ENCODE measurements at places on chromosomes 4 and X. TPM values are rescaled to one million over a fixed set of nuclear protein-coding genes. Genes with fewer than 3 reads are reported as not detected.

- DNase-seq: no peak
Measured at GRCh38 chr4:1086011-1086410, 27.4 kb downstream of the RNF212 start.

- no peak for DNase-seq
Measured at GRCh38 chr4:185534866-185535611, at the start of gene PDLIM3. Gene PDLIM3 (minus strand): TSS chr4:185535507. CDS start chr4:185535434, 73 bp downstream.

- no peak for DNase-seq
Measured at GRCh38 chr4:3628868-3629175, 96.6 kb upstream of the LRPAP1 start.

- DNase-seq: no peak
Measured at GRCh38 chr4:34417160-34417559, 1827.2 kb downstream of the ARAP2 start.

GRCh38 chr4:1568855-1569460, 115.2 kb downstream of the FAM53A start:
- no peak for DNase-seq

DNA sequence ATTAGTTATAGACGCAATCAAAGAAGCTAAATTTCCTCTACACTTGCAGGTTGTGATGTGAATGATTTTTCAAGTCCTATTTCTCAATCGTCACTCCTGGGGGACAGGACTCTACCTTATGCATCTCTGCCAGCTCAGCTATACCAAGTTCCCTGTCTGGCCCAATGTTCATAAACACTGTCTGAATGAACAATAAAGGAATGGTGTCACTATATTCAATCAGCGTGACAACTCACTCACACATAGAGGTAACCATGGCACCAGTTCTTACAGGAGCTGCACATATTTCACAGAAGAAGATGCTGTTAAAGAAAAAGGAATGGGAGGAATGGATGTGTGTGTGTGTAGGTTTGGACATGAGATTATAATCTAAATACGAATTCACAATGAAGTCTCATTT, 280.6 kb downstream of the PPP1R2C start:
- no peak for DNase-seq

GRCh38 chrX:130803537-130803936, 99.5 kb downstream of the ENOX2 start:
- DNase-seq: no peak

DNA sequence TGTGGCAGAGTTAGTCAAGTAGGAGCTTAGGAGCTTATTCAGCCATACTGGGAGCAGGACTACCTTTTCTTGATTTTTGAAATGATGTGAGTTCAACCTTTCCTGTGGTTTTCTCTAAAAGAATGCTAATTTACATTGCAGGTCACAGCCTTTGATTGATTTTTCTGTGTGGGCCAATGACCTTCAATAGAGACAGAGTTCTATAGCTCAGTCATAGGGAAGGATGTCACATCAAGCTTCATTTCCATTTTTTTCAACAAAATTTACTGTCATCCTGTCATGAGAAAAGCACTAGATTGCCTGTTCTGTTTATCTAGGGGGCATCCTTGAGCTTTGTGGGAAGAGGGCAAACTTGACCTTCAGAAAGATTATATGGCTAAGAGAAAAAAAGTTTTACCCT, 448.7 kb downstream of the MID1IP1 start:
- DNase-seq: no peak

- no peak for DNase-seq
Measured at GRCh38 chr4:18508786-18509185, 487.2 kb upstream of the LCORL start.

DNA sequence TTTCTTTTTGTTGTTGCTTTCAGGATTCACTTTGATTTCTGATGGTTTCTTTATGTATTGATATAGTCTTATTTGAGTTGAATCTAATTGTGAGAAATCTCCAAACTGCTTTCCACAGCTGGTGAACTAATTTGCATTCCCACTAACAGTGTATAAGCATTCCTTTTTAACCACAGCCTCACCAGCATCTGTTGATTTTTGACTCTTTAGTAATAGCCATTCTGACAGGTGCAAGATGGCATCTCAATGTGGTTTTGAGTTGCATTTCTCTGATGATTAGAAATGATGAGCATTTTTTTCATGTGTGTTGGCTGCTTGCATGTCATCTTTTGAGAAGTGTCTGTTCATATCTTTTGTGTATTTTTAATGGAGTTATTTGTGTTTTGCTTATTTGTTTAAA, 1023.1 kb downstream of the SH3BGRL start:
- no peak for DNase-seq

GRCh38 chr4:24211856-24212255, 322.0 kb upstream of the PPARGC1A start:
- no peak for DNase-seq

DNA sequence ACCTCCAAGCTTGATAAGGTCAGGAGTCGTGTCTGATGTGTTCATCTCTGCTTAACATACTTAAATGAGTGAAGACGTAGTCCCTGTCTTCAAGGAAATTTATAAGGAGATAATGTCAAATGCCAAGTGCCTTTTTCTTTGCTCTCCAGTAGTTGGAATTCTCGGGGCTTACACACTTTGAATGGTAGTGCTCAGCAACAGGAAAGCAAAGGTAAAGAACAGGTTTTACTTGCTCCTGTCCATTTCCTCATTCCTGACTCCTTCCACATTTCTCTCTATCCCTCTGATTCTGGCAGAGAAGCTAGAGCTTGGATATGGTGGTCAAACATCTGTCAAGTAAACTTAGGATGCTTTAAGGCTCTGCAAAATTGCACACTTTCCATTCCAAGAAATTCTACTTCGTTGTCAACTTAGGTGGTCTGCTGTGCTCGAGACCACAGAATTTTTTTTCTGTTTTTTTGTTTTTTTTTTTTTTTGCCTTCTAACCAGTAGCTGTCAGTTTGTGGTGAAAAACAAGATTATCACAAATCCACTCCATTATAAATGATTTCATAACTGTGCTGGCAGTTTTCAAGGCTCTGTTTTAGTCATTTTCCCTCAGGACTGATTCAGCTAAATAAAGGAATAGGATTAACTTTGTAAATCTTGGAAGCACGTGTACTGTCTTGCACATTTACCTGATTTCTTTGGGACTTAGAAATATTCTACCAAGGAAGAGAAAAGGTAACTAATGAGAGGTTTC, 180.8 kb upstream of the ANXA3 start:
- DNase-seq: no peak

DNA sequence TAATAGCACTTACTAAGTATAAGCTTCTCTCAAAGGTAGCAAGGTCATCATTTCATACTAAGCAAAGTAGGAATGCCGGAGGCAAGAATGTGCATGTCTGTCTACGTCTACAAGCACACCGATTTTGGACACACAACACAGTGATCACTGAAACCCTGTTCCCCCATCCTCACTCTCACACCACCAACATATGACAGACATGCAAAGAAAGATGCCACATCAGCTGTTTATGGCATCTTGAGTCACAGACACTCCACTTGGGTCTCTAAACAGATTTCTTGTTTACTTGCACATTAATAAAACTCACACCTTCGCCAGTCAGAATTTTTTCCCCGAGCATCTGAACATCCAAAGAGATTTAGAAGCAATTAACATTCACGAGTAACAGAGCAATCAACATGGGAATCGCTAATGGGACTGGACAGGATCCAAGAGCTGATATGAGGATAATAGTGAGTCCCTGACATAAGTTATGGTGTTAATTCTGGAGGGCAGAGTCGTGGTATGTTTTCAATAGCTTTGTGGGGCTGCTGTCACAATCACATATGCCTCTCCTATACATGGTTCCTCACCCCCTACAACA, 324.1 kb downstream of the DHX15 start:
- no peak for DNase-seq

- no peak for DNase-seq
Measured at GRCh38 chr4:146335763-146336409, 121.5 kb downstream of the REELD1 start.

DNA sequence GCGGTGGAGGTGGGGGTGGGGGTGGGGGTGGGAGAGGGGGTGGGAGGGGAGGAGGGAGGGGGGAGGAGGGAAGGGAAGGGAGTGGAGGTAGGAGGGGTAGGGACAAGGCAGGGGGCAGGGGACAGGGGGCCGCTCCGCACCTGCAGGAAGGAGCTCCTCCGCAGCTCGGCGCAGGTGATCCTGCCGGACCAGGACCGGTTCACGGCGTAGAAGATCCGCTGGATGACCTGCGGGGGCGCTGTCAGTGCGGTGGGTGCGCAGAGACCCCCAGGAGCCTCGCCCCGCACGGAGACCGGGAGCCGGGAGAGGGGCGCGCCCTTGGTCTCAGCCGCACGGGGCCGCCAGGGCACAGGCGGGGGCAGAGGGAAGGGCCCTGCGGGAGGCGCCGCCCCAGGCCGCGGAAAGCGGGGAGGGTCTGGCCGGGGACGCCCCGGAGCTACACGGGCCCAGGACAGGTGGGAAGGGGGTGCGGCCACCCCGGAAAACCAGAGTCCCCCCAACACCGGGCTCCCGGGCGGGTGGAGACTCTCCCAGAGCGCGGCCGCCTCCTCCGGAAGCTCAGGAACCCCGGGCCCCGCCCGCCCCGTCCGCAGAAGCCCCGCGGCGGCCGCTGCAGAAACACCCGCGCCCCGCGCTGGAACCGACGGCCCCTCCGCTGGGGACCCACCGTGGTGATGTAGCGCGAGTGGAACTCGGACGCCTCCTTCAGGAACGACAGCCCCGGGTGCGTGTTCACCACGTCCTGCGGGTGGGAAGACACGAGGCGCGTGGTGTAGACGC, 27.6 kb upstream of the GTPBP6 start:
- no peak for DNase-seq

DNA sequence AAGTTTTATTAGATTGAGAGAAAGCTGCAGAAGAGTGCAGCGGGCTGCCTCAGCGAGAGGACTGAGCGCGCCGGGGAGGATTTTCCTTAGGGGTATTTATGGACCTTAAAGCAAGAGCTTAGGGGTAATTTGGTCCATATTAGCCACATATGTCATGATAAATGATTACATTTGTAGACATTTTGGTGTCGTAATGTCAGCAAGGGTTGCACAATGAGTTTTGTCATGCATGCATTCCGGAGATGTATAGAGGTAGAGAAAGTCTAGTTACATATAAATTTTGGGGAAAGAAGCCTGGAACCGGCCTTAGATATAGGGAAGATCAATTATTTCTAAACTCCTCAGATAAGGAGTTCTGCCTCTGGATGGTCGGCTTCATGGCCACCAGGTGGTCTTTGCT, 10.0 kb downstream of the MGST2 start:
- no peak for DNase-seq

- DNase-seq: no peak
Measured at GRCh38 chr4:24001486-24002329, 111.9 kb upstream of the PPARGC1A start.

DNA sequence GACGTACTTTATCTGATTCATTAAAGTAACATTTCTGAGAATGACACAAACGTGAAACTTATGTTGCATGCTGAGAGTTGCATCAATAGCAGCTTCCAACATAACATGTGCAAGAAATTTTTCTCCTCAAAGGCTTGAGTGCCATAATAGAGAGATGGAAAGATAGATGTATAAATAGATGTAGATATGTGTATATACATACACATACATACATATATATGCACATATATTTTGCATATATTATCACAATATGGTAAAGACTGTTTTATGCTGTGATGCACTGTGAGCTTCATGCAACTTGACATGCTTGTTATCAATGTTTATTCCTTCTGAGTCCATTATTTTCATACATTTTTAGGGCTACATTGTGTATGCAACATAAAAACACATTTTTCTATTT, 270.6 kb upstream of the GALNTL6 start:
- no peak for DNase-seq

DNA sequence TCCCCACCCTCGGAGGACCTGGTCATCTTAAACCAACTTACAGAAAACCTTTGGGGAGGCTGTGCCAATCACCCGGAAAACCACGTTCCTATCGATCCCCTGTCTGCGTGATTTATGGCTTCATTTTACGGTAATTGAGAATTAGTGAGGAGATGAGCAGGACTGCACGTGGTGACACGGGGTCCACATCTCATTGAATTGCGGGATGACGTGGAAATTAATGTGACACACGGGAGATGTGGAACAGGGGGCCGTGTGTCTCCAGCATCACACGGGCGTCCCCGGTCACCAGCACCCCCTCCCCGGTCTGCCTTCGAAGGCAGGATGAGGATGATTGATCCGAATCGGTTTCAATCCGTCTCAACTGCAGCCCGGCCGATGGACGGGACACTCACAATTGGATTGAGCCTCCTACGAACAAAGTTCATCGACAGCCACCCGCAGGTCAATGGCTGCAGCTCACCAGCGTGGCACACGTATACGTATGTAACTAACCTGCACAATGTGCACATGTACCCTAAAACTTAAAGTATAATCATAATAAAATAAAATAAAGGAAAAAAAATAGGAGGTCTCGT, 160.3 kb downstream of the SHOX start:
- no peak for DNase-seq

DNA sequence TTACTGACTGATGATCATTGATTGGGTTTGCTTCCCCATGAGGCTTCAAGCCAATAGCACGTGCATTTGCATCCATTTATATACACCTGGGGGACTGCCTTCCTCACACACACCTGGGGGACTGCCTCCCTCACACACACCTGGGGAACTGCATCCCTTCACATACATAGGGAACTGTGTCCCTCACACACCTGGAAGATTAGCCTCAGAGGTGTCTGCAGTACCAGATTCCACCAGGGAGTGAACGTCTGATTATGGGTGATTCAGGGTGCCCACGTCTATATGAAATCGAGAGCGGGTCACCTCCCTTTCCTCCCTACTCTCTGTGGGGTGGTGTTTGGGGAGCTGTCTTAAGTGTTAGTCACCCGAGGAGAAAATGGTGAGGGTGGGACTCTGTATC, 16.9 kb downstream of the CD99 start:
- DNase-seq: no peak

GRCh38 chr4:77817304-77818072, 1.7 kb downstream of the CNOT6L start:
- peak; percentile 30 for DNase-seq

- DNase-seq: no peak
Measured at GRCh38 chr4:38600575-38600974, 63.4 kb upstream of the KLF3 start.

DNA sequence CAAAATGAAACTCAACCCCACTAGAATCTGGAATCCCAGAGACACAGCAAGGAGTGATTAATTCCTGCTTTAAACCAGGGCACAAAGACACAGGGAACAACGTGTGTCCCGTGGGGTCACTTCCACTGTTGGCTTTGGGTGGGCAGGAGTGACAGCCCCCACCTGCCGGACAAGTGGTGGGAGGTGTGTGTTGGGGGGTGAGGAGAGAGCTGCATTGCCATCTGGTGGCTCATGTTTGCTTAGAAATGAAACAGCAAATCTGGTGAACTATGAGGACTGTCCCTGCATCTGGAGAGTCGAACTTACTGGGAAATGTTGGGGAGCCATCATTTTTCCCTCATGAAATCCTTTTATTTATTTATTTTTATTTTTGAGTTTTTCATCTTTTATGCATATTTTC, 75.9 kb upstream of the AFAP1 start:
- no peak for DNase-seq

FOXR2 gene
- total RNA-seq: not detected

CXCL9 gene
- total RNA-seq: 1.4 TPM

CDKL5 gene
- 5.0 TPM for total RNA-seq

MAGEE2 gene
- not detected for total RNA-seq

BGN gene
- not detected for total RNA-seq

SLC6A14 gene
- not detected for total RNA-seq

TCEAL9 gene
- total RNA-seq: 2.0 TPM

WDR17 gene
- total RNA-seq: 0.42 TPM

SPARCL1 gene
- not detected for total RNA-seq

RNF212 gene
- 2.4 TPM for total RNA-seq

SLC34A2 gene
- not detected for total RNA-seq

ARHGAP4 gene
- total RNA-seq: 330 TPM

DUSP21 gene
- not detected for total RNA-seq

OCRL gene
- total RNA-seq: 2.4 TPM

ART3 gene
- not detected for total RNA-seq

LDB2 gene
- not detected for total RNA-seq

ZNF732 gene
- not detected for total RNA-seq

LRCH2 gene
- total RNA-seq: not detected
